DMS79 (cell line): ENCODE measurements at places on chromosomes 7 and 10.

DNA sequence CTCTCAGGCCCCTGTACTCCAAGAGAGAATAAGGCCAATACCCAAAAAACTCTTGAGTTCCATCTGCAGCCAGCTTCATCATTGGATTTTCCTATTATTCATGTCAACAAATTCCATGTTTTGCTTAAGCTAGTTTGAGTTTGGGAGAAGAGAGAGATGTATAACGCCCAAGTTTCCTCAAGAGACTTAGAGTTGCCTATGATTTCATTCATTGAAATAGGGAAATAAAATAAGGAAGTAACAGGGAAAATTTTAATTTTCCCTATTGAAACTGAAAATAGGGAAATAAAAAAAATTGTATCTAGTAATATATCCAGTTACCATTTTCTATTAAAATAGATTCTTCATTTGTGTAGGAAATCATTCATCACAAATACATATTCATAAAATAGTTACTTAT is 66.5 kb upstream of the SVIL start:
- no peak for DNase-seq

- no peak for DNase-seq
These were observed 76.5 kb downstream of the TNS3 start for GRCh38 chr7:47505312-47506007.

- no peak for DNase-seq
These were observed 675.8 kb downstream of the PCDH15 start for GRCh38 chr10:54125098-54125747.

GRCh38 chr10:91434041-91434440 is 23.9 kb downstream of the HECTD2 start:
- no peak for DNase-seq

DNA sequence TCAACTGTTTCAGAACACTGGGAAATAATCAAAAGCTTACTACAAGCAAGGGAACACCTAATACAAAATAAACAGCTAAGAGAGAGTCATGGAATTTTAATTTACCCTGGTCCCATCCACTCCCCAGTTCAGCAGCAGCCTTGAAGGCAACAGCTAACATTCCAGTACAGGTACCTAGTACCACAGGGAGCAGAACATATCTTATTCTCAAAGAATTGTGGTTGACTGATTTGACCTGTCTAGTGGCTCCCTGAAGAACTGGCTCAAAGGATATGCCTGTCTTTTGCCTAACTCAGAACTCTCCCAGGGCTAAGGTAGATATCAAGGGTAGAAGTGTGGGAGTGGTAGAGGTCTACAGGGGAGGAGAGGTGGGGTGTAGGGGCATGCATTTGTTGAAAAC is 32.3 kb downstream of the SMURF1 start:
- no peak for DNase-seq

DNA sequence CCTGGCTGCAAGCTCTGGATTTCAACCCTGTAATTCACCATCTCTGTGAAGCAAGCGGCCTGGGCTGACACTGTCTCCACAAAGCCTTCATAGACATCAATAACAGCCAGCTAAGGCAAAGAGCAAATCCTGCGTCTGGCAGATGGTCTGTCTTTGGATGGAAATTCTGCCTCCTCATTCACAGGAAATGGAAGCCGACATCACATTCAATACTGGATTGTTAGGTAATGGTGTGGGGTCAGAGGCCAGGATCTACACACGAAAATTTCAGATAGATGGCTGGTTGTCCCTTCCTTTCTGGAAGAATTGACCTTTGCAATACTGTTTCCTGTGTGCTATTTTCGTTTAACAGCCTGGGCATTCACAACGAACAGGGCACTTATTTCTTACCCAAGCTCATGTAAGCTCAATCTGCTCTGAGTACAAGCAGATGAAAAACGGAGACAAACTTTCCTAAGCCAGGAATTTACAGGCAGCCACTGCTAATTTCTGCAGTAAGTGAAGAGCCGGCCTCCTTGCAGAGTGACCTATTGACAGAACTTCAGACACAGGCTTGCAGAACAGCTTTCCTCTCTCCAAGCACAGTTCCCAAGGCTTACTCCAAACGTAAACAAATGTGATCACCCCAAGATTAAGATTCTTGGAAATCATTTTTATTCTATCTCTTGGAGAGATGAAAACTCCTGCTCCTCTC is 3.1 kb upstream of the ADAM12 start:
- no peak for DNase-seq

DNA sequence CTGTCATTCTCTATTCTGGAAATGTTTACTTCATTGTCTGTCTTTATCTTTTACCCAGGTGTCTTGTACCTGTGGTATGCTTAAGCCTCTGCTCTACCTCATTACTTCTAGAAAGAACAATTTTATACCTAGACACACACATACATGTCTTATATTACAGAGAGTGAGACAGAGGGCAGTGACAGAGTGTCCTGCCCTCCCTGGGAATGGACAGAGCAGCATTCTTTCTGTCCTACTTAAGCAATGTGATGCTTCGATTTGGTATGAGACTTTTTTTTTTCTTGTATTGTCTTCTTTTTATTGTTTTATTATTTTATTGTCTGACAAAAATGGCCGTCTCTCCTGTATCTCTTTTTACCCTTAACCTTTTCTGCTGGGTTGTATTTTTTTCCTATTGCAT is 286.1 kb downstream of the EXOC4 start:
- no peak for DNase-seq
